ENCODE measurements at places on chromosomes 2 and 18.

- DNase-seq: no peak
These were observed 273.3 kb downstream of the TCF4 start for GRCh38 chr18:55314615-55315237.

DNA sequence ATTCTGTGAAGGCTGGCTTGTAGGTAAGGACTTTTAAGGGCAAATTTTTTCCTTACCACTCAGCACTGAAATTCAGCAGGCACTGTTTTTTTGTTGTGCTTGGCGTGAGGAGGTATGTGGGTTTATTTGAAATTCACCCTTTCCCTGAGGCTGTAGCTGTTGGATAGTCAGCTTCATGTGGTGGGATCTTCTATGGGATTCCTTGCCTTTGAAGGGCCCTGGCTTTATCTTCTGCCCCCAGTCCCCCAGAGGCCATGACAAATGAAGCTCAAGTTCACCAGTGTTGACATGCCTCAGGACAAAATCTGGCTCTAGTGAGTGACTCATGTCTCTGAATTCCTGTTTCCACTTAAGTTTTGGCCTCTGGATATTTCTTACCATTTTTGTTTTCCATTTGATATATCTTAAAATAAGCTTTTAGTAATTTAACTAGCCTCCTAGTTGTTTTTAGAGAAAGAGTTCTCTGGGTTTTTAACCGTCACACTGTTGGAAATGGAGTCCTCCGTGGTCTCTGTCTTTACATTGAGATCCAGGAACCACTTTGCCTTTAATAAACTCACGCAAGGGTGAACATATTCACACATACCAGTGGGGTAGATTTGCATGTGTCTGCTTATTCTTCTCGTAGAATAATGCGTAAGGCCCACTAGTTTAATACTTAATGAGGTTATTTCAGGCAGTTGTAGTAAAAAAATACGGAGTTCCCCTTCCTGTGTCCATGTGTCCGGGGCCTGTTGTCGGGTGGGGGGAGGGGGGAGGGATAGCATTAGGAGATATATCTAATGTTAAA is 211.1 kb upstream of the FAM98A start:
- DNase-seq: no peak

DNA sequence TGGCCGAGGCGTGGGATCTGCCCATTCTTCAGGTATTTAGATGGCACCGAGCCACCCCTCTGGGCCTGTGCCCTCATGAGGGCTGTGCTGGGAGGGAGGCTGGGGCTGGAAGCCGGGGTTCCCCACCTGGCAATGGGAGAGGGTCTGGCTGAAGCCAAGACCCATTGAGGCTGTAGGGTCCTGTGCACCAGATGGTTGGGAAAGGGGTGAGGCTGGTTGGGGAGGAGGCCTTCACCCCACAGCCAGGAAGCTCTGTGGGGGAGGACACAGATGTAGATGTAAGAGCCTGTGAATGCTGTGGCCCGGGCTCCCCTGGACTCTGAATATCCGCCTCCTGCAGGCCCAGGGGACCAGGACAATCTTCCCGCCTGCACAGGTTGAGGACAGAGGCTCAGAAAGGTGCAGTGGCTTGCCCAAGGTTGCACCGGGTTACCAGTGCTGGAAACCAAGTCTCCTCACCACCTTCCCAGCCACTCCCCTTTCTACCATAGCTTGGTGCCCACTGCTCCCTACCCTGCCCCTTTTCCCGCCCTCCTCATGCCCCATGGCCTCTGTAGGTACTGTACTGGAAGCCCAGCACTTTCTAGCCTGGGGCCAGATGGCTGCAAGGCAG is 49.7 kb downstream of the PDCL3 start:
- DNase-seq: no peak

DNA sequence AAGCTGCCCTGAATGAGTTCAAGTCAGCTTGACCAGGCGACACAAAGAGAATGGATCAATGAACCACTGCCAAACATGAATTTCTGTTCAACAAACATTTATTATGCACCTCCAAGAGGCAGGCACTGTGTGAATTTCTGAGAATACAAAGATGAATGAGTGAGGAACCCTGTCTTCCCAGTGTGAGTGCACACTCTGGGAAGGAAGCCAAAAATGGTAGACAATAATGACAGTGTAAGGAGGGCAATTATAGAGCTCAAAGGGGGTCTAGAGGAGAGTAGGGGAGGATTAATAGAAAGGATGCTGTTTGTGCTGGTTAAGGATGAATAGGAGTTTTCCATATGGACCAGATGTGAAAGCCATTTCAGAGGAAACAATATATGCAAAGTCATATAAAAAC is 213.4 kb downstream of the DCC start:
- DNase-seq: no peak

DNA sequence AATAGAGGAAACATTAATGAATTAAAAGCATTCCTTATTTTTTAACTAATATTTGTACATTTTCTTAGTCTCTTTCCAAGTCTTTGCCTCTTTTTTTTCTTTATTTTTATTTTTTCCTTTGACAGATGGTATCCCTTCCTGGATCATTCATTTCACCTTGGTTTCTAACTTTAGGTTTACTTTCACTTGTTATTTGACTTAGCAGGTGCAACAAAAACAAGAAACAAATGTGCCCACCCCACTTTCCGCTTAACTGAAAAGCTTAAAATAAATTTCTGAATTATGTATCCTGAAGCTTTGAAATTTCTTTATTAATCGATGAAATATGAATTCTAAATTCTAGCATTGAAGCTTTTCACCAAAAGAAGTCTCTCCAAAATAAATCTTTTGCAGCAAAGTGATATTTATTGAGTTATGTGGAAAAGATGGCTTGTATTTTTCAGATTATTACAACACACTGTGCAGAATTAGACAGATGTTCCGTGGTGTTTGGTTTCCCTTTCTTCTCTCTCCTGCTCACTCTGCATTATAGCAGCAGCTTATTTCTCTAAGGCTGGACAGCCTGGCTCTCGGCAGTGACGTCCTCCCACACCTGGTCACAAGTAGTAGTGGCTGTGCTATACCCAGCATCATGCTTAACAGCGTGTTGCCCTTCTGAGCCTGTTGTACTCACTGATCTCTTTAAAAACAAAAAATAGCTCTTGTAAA is 99.1 kb upstream of the ZNF397 start:
- DNase-seq: no peak

GRCh38 chr2:238820916-238821315 is 27.0 kb upstream of the TWIST2 start:
- no peak for DNase-seq

DNA sequence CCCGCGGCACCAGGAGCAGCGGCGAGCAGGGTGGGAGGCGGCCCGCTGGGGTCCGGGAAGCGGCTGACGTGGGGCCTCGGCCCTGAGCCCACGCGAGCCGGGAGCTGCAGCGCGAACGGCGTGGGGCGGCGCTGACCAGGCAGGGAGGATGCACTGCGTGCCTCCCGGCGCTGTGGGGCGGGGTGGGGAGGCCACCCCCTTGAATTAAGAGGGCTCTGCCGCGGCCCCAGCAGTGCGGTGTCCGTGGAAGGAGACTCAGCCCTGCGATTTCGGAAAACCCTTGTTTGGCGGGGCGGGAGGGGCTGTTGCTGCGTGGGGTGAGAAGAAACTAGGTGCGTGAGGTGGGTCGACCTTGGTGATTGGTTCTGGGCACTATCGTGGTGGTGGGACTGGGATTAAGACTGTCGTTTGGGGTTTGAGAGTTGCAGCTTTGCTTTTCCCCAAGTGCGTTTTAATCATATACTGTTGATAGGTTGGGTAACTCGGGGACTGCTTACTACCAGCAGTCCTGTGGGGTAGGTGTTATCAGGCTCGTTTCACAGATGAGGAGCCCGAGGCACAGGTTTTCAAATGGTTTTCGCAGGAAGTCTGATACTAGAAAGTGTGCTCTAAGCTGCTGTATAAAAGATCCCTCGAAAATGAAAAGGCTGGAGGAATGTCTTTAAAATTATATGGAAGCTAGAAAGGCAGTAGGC is 722 bp downstream of the ACSL3 start:
- peak; percentile 8 for DNase-seq

- no peak for DNase-seq
These were observed 265.3 kb upstream of the NXPH2 start for GRCh38 chr2:139045524-139045923.

DNA sequence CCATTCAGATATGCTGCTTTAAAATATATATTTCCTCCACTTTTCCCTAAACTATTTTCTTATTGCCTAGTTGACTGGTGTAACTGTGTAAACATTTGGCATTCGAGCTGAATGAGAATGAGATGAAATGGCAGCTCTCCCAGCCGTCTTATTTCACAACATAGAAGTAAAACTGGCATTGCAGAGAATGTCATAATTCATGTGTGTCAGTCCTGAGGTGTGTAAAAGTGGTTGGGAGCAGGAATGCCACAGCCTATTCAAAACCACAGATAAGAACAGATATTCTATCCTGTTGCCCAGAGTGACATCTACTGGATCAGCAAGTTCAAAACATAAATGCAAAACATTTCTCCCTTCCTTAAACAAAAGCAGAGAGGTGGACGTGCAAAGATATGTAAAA is 565.5 kb upstream of the CHAC2 start:
- DNase-seq: no peak

GRCh38 chr2:65240657-65241056 is 13.0 kb downstream of the ACTR2 start:
- no peak for DNase-seq

DNA sequence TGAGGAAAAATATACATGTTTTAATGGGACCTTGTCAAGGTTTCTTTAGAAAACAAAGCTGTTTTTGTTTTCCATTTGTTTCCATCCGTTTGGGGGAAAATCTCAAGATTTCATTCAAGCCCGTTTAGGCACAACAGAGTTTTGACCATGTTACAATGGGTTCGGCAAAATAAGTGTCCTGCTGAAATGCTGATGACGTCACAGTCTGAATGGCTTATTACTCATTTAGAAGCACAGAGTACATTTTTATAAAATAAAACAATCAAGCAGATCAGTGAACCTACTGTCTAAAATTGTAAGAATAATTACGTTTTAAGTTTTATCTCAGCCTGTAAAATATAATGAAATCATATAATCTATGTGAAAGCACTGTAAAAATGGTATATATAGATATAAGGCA is 174.2 kb downstream of the MYT1L start:
- DNase-seq: no peak

GRCh38 chr2:128798502-128799283 is 480.0 kb upstream of the HS6ST1 start:
- DNase-seq: no peak

DNA sequence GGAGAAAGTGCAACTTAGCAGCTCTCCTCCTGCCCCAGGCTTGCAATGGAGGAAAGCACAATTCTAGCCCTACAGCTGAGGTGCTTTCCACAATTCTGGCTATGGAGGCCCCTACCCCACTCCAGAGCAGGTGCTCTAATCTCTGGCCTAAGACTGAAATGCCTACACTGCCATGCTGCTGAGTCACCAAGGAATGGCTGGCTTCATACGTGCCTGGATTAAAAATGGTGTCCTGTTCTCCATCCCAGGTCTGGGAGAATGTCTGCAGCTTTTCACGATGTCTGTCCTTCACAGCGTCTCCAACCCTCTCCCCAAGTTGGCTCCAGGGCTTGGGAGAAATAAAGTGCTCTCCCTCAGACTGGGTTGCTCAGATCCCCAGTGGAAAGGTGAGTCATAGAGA is 48.5 kb downstream of the MBOAT2 start:
- DNase-seq: no peak

- DNase-seq: no peak
These were observed 140.0 kb upstream of the NOL4 start for GRCh38 chr18:34364699-34365098.

DNA sequence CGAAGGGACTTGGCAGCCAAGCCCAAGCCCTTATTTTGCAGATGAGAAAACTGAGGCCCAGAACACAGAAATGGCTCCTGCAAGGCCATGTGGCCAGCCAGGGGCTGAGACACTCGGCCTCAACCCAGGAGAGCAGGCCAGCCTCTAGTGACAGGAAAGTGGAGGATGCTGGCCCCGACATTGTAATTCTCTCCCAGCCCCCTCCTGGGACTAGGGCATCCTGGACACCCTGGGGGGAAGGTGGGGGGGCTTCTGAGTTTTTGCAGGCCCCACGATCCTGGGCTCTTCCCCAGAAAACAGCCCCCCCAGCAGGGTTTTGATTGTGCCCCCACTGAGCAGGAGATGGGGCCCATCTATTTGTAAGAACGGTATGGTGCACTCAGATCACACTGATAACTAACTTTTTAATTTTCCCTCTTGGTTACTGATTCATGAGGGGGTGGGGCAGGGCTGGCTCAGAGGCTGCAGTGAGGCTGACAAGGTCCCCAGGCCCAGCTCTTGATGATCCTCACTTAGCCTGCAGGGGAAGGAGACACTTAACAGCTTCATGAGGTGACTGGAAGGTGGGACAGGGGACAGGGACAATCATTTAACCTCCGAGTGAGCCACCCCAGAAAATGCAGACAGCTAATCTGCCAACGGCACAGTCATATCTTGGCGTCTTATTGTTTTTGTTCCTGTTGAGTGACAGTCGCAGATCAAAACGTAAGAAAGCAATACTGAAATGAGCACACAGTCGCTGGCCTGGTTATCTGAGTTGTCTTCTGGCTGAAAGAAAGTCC is 18.9 kb downstream of the SMAD7 start:
- DNase-seq: no peak

DNA sequence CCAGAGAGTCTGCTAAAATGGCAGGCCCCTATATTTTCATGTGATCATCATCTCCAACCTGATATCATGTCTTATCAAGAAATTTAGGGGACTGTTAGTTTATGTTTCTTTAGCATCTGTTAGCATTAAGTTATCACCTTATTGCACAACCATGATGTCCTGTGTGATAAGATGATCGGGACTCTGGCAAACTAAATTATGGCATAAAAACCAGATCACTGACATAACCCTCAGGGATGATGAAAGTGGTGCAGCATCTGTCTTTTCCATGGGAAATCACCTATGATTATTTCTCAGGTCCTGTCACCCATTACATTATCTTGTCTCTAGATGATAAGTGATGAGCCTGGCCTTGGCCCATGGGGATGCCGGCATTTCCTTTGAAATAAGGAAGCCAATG is 458.6 kb upstream of the DCC start:
- DNase-seq: no peak

DNA sequence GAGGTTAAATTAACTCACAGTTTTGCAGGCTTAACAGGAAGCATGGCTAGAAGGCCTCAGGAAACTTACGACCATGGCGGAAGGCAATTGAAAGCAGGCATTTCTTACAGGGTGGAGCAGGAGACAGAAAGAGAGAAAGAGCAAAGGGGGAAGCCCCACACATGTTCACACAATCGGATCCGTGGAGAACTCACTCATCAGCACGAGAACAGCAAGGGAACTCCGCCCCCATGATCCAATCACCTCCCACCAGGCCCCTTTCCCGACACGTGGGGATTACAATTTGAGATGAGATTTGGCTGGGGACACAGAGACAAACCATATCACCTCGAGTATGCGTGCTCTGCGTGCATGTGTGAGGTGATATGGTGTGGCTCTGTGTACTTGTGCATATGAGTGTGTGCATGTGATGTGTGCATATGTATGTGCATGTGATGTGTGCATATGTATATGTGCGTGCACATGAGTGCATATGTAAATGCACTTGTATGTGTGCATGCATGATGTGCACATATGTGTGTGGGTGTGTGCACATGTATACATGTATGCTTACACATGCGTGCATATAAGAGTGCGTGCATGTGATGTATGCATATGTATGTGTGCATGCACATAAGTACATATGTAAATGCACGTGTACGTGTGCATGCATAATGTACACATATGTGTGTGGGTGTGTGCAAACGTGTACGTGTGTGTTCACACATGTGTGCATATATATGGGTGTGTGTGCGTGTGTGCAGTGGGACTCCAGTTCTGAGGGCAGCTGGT is 108.7 kb upstream of the HDAC4 start:
- DNase-seq: no peak
